ENCODE measurements at places on chromosomes 7 and 10.

- no peak for DNase-seq
Observed at GRCh38 chr7:123732413-123733091, 16.3 kb downstream of the WASL start.

- DNase-seq = no peak
Observed at GRCh38 chr7:116809636-116810266, 52.6 kb upstream of the CAPZA2 start.

GRCh38 chr7:128833148-128833945 is 3.1 kb downstream of the FLNC start:
- DNase-seq = no peak

DNA sequence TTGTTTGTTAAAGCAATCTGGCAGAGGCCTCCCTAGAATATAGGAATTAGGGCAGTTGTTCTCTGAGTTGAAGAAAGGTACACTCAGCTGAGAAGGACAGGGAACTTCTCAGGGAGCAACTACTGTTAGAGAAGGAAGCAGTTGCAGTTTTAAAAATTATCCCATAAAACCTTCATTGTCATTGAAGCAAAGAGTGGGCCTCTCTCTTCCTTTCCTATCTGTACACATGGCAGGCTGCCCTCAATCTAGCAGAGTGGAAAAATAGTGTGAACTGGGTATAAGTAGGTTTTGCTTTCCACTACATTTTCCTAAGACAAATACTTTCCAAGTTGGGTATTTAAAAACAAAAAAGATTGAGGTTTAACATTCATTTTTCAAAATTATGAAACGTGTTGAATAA is 236.7 kb upstream of the KLF14 start:
- no peak for DNase-seq

- DNase-seq = no peak
Observed at GRCh38 chr7:150396426-150396825, 17.3 kb downstream of the ZNF775 start.

- DNase-seq = no peak
Observed at GRCh38 chr10:117320050-117320665, 55.1 kb downstream of the PDZD8 start.

- DNase-seq = no peak
Observed at GRCh38 chr7:74655324-74655723, 2.2 kb upstream of the GTF2I start.

- DNase-seq = no peak
Observed at GRCh38 chr7:139562961-139563565, 39.6 kb downstream of the CLEC2L start.

DNA sequence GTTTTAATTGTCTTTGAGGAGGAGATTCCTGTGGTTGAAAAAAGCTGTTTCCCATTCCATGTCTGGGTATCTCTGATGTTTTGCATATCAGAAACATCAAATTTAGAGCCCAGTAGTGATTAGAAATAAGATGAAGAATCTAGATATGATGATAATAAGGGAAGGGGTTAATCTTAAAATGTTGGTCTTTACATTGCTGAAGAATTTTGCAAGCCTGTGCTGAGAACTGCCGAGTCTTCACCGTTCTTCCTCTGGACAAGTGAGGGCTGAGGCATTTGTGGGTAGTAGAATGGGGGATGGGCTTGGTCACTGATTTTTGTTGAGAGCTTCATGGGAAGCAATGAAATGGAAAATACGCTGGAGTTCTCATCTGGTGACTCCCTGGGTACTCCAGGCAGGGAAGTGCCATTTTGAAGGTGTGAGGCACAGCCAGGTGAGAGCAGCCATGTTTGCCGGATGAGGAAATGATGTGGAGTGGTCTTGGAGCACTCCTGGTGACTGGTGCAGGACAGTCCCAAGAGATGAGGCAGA is 10.2 kb downstream of the TCF7L2 start:
- DNase-seq = no peak

- DNase-seq = no peak
Observed at GRCh38 chr10:106836933-106837663, 327.4 kb downstream of the SORCS1 start.

DNA sequence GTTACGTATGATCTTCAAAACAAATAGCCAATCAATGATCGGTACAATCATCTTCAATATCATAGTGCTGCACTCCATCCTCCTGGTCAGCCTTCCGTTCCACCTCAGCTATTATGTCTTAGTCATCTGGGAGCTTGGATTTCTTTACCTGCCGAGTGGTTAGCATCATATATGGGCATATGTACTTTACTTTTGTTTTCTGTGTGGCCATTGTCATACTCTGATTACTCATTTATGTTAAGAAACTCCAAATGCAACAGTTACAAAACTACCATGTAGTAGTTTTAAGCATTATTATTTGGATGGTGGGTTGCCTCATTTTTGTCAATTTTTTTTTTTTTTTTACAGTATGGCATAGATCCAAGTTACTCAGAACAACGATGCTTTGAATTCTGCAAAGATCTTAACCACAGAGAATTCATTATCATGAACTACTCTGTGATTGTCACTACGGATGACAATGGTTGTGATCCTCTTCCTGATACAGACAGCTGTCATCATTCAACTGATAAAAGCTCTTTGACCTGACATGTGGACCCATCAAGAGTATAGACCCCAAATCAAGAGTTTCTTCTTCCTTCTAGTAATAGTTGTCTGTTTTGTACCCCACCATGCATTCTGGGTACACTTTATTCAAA is 52.1 kb upstream of the NME8 start:
- no peak for DNase-seq

DNA sequence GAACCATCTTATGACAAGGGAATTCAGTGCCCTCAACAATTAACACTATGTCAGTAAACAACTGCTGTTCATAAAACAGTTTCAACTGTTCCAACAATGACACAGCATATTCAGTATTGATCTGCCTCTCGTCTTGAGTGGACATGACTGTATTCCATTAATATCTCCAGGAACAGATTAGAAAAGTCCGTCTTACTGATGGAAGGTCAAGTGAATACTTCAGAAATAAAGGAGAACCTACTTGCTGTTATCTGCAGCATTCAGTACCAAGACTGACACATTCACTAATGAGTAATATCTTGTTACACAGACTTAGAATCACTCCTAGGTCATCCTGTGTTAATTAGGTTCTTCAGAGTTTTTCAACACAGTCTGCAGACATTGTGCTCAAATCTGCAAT is 12.1 kb downstream of the KBTBD2 start:
- no peak for DNase-seq

- no peak for DNase-seq
Observed at GRCh38 chr10:121307411-121307980, 290.7 kb downstream of the FGFR2 start.

DNA sequence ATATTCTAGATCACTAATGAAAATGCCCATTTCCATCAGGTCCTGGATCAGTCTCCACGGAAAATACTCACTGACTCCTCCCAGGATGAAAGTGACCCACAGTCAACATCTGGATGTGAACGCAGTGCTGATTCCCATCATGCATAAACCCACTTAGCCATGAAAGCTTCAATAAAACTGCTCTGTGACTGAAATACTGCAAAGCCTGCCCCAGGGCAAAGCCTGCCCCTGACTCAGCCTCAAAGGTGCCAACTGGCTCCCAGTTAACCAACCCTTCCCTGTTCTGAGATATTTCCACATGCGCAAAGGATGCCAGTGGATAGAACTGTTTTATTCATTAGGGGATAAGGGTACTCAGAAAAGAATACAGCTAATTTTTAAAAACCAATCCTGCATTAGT is 24.0 kb downstream of the OSBPL3 start:
- no peak for DNase-seq

- DNase-seq = no peak
Observed at GRCh38 chr7:2494191-2495130, 18.3 kb upstream of the GRIFIN start.

DNA sequence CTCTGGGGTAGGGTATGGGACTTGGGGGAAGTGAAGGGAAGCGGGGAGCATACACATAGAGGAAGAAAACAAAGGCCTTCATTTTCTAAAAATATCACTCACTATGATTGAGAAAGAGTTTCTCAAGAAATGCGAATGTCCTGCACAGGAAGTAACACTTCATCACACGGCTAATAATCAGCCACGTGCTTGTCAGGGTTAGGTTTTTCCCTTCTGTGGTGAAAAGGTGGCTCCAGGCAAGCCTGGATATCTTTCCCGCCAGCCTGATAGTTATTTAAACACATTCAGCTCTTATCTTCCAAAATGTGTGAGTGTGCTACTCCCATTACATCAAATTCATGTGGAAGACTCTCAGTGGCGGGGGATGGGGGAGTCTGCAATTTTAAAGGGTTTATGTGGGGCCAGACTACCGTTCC is 166.4 kb upstream of the ADO start:
- DNase-seq = no peak

GRCh38 chr10:11234857-11235531 is 217.3 kb downstream of the CELF2 start:
- DNase-seq = no peak

DNA sequence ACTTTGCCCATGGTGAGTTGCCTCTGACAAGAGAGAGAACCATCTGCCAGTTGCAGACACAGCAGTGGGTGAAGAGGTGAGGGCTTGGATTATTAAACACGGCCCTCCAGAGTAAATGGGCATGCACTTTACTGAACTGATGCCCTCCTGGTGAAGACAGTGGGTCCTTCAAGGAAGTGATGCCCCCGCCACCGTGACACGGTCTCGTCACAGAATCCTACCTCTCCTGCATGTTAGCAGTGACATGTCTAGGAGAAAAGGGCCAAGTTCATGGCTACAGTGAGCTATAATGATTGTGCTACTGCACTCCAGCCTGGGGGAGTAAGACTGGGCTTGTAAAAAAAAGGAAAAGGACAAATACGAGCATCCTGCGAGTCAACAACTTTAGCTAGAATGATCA is 2.4 kb downstream of the BNIP3 start:
- no peak for DNase-seq

DNA sequence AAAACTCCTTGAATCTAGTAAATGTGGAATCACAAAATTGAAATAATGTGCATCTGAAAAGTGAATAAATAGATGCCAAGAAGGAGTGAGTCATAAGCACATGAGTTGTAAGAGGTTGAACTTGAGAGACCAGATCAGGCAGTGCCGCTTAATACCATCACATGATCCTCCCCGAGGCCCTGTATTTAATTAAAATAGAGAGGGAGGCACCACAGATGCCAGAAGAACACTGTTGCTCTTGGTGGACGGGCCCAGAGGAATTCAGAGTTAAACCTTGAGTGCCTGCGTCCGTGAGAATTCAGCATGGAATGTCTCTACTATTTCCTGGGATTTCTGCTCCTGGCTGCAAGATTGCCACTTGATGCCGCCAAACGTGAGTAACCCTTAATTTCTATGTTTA is at the start of gene GPNMB:
GPNMB (plus strand) TSS at position 221 of the 400 bp plus-strand sequence; CDS start at position 304, 83 bp downstream.
- DNase-seq = no peak

Measured in stimulated activated CD8-positive, alpha-beta memory T cell treated with anti-CD3 and anti-CD28 coated beads, Interleukin-4, amount 100 ng/mL, for 1 hour (primary cell).